ENCODE measurements at places on chromosomes 11 and 22. TPM values are rescaled to one million over a fixed set of nuclear protein-coding genes. Genes with fewer than 3 reads are reported as not detected.

The RIMBP3B gene
- total RNA-seq: 0.09 TPM

The CARD18 gene
- not detected for total RNA-seq

The OR56A1 gene
- total RNA-seq: 0.05 TPM

DNA sequence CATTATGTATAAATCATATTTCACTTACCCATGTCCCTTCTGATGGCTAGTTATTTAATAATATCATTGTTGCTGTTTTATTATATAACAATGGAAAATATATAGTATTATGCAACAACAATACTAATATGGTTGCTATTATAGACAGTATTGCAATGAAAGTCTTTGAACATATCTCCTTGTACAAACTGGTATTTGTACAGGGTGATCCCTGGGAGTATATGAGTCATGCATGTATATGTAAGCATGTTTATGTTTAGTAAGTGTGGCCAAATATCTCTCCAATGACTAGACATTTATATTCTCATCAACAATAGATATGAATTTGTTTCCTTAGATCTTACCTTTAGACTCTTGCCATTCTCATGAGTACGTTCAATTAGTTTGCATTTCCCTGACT is 55.9 kb downstream of the KCNC1 start:
- DNase-seq: no peak

DNA sequence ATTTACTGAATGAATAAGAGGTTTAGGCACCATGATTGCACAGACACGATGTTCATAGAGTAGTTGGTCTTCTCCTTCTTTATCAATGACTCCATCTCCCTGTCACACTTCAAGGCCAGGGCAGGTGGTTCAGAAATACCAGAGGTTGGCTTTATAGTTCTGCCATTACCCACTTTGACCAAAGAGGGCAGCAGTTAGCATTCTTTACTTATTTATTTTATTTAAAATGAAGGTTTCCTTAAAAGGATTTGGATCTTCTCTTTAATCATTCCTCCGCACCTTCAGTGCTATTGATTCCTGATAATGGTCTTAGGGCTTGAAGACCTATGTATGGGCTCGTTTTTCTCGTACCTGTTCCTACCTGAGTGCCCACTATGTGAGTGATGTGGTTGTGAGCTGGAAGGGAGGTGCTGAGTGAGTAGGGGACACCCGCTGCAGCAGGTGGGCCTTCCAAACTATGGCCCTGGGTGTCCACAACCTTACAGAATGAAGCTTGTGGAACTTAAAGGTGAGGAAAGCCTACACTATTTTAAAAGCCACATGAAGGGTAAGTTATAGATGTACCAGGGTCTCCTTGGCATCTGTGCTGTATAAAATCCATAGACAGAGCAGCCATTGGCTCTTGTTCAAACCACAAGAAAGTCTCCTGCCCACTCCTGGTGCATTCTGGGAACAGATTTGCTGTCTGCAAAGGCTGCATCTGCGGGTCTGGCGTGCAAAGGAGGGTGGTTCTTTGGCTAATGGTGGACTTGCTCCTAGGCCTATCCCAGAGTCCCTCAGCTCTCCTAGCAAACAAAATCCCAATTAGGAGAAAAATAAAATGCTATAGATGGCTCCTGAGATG is 35.0 kb downstream of the TIMP3 start:
- DNase-seq: no peak

GRCh38 chr11:73439002-73439843 is 63.0 kb downstream of the RELT start:
- DNase-seq: peak; percentile 30

GRCh38 chr11:112903340-112903739 is 57.9 kb upstream of the NCAM1 start:
- DNase-seq: no peak

DNA sequence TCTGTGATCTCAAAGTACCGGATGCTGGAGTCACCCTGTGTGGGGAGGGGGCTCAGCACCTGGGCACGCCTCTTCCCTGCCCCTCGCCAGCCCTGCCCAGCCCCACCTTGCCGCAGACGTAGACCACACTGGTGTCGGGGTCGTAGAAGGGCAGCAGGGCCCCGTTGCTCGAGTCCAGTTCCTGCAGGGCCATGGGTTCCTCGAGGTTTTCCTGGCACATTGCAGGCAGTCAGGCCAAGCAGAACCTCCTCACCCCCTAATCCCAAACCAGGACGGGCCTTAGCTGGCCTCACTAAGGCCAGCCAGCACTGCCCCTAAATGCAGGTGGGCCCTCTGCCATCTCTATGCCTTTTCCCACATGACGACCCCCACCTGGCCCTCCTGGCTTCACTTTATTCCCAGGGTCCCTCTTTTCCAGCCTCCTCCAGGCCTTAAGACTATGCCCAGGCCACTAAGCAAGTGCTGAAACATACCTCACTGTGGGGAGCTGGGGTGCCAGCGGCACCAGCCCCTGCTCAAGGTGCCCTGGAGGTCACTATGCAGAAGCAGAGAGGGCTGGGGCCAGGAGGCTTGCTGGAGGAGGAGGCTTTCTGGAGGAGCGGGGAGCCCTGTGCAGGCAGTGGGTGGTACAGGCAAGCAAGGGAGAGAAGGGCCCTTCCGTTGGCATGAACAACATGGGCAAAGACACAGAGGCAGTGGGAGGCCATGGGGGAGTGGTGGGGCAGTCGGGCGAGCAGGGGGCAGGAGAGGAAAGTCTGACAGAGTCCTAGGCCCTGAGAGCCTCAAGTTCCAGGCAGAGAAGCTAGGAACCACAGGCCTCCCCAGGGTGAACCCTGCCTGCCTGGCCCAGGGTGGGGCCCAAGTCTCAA is 2.8 kb downstream of the CORO1B start:
- no peak for DNase-seq

- DNase-seq: no peak
These were observed 315.2 kb upstream of the B3GAT1 start for GRCh38 chr11:134727204-134727603.

Data from mucosa of descending colon (tissue), 3 donors.